ENCODE measurements at places on chromosomes 16 and 17. TPM values are rescaled to one million over a fixed set of nuclear protein-coding genes. Genes with fewer than 3 reads are reported as not detected.

GRCh38 chr17:29982991-29983653 lies 41.7 kb downstream of the EFCAB5 start:
- no peak for DNase-seq

Gene SLC5A10
- 0.12 TPM for polyA plus RNA-seq

Gene RPS6KB1
- polyA plus RNA-seq = 36.4 TPM

Gene CTRB2
- polyA plus RNA-seq = 0.19 TPM

DNA sequence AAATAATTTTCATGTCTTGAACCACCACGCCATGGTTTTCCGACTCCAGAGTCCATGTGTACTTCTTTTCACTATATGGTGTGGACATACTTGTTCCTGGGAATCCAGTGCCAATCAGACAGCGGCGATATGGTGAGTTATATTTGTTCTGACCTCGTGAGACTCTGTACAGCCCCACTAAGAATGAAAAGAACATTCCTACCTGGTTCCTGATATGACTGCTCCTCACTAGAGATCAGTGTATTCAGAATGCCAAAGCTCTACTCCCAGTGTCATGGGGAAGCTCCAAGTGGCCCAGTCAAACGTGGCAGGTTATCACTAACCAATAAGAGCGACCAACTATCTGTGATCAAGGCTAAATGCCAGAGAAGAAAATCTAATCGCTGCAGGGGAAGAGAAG lies 6.1 kb downstream of the C16orf46 start:
- no peak for DNase-seq

- DNase-seq = no peak
Observed at GRCh38 chr16:79609861-79610260, 9.3 kb upstream of the MAF start.

Gene ASGR1
- 2.3 TPM for polyA plus RNA-seq

Gene SULT1A1
- polyA plus RNA-seq = 12.3 TPM

- peak; percentile 40 for DNase-seq
Observed at GRCh38 chr17:64411999-64412771, 21.5 kb upstream of the PECAM1 start.

DNA sequence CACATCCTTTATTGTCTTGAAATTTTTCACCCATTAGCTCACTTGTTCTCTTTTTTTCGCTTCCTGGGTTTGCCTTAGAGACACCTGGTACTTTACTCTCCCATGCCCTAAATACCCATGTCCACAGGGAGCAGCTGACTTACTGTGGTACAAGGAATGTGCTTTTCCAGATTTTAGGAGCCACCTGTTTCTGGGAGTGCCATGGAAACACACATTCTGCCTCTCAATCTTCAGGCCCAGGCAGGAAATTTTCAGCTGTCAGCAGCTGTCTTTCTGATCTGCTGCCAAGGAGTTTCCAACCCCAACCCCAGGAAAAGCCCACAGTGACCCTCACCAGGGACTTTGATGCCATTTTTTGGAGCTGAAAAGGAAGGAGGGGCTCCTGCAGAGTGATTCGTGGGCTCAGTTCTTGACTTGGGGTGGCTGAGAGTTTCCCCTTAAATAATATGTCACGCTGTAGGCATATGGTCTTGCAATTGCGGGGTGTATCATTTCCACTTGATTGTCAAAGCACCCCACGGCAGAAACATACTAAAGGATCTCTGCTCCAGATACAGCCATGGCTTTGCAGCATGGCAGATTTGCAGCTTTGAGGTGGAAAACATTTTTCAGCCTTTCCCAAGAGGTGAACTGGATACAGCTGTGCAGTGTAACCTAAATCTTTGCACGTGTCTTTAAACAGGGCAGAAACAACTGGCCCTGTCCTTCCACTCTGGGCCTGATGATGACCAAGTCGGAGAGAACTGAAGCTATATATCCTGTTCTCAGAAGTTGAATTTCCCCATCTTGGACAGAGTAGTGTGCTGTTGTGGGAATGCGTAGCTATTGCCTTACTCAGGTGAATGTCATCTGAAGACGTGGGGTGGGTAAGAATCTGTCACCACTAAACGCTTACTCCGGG lies 19.2 kb downstream of the RBFOX1 start:
- peak; percentile 82 for DNase-seq

DNA sequence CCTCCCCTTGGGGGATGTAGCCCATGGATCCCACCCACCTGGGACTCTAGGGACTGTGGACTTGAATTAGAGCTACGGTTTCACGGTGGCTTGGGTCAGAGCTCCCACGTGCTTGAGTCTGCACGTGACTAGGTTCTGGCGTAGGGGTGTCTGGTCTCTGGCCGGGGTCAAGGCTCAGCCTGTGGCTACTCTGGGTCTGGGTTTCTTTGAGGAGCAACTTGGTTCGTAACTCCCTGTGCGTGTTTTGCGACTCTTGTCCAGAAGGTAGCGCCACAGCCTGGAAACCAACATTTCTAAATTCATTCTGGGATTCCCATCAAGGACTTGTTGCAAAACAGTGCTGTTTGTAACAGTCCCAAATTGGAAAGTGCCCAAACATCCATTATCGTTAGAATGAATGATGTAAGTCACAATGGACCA lies 470 bp upstream of the GGT6 start:
- DNase-seq = peak; percentile 52

Measured in muscle of back (tissue), 13 donors.